RCC 7860 (cell line): ENCODE measurements at places on chromosomes 7 and 10.

GRCh38 chr7:131610007-131610406 is 53.6 kb upstream of the PODXL start:
- peak; percentile 66 for DNase-seq

DNA sequence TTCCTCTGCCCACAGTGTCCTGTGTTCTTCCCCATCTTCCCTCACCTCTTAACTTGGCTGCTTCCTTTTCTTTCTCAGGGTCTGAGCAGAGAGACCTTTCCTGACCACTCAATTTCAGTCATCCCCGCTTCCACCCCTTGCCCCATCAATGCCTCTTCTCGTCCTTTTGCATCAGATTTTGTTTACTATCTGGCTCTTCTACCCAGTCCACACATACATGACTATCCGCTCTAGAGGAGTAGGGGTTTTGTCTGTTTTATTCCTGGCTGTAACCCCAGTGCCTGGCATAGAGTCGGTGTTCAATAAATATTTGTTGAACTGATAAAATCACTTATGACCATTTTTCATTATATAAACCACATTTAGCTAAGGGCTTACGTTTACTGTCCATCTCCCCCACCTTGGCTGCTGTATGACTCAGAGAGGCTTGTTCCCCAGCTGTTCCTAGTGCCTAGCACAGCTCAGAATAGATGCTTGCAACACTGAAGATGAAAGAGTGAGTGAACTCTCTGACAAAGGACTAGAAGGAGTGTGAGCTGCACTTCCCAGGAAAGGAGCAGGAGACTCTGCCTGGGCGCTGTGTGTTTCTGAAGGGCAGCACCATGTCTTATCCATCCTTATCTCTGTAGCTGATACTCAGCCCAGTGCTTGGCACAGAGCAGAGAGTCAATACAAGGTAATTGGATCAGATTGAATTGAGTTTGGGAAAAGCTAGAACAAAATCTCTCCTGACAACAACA is 21.9 kb downstream of the ARID5B start:
- no peak for DNase-seq

- DNase-seq: peak; percentile 88
Measured at GRCh38 chr7:54705436-54705835, 53.6 kb downstream of the SEC61G start.

DNA sequence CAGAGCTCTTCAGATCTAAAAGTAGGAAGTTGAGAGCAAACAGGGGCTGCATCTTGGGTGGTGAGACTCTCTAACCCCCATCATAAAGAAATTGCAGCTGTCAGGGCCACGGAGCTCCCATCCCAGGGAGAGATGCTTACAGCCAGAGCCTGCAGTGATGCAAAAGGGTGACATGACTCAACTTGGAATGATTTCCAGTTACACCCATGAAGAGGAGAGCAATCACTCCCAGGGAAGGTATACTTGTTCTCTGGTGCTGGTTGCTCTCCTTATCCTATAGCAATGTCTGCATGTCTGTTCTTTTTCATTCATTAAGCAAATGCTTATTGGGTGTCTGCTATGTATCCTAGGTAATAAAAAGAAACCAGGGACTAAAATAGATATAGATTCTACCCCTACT is 228.0 kb downstream of the RAB11FIP2 start:
- no peak for DNase-seq

DNA sequence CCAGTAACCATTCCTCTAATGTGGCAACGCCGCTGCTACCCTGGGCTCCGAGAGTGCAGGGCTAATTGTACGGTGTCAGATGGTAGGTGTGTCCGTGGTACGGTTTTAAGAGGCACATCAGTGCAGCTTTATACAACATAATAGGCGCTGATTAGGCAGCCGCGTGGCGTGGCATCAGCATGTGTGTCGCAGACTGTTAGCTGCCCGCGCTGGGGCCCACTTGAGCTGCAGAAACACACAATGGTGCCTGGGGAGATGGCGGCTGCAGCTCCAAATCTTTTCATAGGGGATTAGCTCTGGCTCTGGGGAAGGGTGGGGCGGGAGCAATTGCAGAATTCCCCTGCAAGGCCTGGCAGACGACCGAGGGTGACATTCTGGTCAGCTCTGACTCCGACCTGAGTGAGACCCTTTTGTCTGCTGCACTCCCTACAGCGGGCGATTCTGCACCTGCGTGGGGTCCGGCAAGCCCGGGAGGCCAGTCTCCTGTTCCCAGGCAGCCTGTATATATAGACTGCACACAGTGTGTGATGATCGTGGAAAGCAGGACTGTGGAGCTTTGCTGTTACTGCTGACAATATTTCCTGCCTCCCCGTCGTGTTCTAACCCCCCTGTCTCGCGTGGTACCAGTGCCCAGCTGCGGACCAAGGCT is 722.7 kb upstream of the CELF2 start:
- DNase-seq: no peak

DNA sequence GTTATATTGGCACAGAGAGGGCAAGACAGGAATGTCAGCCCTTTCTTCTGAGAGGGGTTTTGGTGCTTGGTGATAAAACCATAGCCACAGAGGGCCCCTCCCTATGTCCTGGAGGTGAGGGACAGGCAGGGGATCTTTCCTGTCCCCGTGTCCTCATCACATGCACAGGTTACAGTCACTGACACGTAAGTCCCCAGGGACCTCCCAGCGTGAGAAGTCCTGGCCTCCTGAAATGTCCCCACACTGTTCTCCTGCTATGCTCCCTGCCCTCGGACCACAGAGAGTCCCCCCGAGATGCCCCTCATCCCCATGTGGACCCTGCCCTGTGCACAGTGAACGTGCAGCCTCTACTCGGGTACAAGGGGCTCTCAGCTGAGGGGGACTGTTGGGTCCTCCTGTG is 260.4 kb downstream of the ZMYND11 start:
- DNase-seq: no peak

- no peak for DNase-seq
Measured at GRCh38 chr7:50022991-50023390, 70.1 kb downstream of the ZPBP start.

- DNase-seq: no peak
Measured at GRCh38 chr7:53541475-53541874, 506.0 kb downstream of the POM121L12 start.

GRCh38 chr10:89086801-89087521 is 96.4 kb downstream of the FAS start:
- no peak for DNase-seq

DNA sequence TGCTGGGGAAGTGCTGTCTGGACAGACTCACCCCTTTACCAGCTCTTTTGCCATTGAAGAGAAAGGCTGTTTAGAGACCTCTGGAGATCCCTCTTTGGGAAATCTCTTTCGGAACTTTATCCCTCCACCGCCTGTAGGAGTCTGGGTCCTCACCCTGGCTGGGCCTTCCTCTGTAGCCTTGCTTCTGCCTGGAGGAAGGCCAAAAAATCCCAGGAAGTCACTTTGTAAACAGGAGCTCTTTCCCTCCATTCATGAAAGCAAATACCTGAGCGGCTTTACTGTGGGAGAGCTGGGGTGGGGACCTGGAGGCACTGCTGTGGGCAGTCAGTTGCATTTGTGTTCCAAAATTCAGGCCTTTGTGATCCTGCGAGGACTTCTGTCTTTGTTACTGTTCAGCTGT is 126.2 kb downstream of the KLF6 start:
- no peak for DNase-seq

- DNase-seq: no peak
Measured at GRCh38 chr10:80272793-80273522, 16.5 kb downstream of the MAT1A start.

- no peak for DNase-seq
Measured at GRCh38 chr7:158816271-158816670, 13.0 kb downstream of the ESYT2 start.

DNA sequence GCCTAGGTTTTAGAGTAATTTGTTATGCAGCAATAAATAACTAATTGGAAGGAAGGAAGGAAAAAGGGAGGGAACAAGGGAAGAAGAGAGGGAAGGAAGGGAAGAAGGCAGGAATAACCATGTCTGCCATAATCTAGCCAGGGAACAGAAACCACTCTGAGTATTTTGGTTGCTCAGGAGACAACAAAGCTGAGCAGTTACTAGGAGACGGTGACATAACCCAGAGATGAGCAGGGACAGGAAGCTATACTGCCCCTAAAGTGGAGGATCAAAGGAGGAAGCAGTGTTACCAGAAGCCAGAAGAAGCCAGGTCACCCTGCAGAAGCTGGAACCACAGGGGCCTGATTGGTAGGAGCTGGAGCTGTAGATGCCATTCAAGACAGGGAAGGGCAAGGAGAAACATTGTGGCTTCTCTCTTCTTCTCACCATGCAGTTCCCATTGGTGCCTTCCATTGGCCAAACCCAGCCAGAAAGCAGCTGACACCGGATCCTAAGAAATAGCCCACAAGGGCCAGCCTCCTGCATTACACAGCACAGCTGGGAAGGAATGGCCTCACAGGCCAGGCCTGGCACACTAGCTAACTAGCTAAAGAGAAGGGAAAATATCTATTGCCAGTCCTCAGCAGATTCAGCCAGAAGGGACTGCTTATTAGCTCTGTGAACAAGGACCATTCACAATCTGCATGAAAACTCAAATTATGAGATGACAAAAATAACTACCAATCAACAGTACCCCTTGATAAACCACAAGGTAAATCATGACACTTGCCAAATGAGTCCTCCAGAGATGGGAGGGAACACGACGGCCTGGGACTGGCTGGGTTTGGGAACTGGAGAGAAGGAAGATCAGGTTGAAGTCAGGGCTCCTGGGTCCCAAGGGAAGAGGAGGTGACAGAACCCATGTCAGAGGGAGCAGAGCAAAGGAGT is 184.5 kb upstream of the NFE2L3 start:
- no peak for DNase-seq

GRCh38 chr7:42722716-42723115 is 189.2 kb downstream of the C7orf25 start:
- DNase-seq: no peak

DNA sequence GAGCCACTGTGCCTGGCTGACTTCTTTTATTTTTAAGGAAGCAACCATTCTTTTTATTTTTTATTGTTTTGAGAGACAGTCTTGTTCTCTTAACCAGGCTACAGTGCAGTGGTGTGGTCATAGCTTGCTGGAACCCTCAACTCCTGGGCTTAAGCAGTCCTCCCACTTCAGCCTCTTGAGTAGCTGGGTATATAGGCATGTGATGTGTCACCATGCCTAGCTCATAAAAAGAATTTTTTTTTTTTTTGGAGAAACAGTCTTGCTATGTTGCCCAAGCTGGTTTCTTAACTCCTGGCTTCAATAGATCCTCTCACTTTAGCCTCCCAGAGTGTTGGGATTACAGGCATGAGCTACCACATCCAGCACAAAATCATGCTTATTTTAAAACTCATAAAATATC is 5.8 kb downstream of the MCU start:
- DNase-seq: no peak

GRCh38 chr10:72069751-72070526 is 18.4 kb downstream of the SPOCK2 start:
- DNase-seq: no peak

DNA sequence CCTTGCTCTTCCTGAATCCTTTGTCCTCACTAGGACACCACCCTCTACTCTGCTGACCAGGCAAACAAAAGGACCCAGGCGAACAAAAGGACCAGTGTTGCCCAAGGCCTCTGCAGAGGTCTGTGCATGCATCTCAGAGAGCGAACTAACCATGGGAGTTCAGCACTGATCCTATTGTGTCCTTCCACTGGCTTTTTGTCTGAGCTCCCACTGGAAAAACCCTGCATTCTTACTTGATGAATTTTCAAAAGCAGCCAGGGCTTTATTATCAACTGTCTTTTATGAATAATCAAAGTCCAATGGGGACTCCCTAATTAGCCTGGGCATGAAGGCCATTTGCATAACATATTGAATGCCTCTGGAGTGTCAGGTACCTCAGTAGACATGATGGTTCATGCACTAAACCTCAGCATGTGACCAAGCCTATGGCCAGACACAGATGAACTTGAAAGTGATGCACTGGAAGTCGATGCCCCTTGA is 140.6 kb downstream of the KCNMA1 start:
- DNase-seq: no peak

GRCh38 chr7:18262058-18262457 is 233.5 kb upstream of the HDAC9 start:
- no peak for DNase-seq

GRCh38 chr7:15403751-15404150 is 158.1 kb downstream of the AGMO start:
- no peak for DNase-seq

- no peak for DNase-seq
Measured at GRCh38 chr10:7272008-7272407, 138.8 kb downstream of the SFMBT2 start.

- no peak for DNase-seq
Measured at GRCh38 chr10:21813946-21814345, 189.6 kb downstream of the DNAJC1 start.

GRCh38 chr10:42640610-42641229 is 2.4 kb upstream of the ZNF33B start:
- DNase-seq: no peak

DNA sequence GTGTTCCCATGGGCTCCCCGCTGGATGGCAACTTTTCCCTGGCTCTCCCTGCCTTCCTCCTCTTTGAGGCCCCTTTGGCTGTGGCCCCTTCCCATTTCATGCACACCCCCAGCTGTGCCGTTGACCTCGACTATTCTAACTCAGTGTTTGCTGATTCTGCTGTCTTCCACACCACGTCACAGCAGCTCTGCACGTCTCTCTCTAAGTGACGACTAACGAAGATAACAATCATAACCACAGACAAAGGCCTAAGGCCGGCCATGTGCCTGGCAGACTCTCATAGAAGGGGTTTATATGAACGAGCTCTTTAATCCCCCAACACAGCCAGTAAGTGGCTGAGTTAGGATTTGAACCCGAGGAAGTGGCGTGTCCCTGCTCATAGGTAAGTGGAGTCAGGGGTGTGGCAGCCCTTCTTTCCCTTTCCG is 151.5 kb upstream of the SHH start:
- no peak for DNase-seq

GRCh38 chr7:73770002-73770859 is at the start of gene CLDN3:
CLDN3 (minus strand) TSS chr7:73770270; CDS start chr7:73770049, 221 bp downstream.
- peak; percentile 37 for DNase-seq

- no peak for DNase-seq
Measured at GRCh38 chr7:157738066-157738460, 401.3 kb downstream of the DNAJB6 start.

DNA sequence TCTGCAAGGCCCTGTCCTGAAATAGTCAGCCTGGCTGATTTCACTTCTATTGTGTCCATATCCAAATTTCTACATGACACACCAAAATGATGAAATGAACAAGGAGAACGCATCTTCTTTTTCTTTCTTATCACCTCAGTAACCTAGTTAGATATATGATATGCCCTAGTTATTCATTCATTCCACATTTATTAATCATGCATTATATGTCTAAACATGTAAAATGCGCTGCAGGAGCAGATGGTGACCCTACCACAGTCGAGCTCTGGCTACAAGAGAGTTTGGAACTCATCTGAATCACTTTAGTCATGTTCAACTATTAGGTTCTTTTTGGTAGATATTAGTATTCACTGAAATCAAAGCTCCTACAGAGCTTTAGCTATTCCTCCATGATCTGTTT is 31.8 kb upstream of the VPS41 start:
- no peak for DNase-seq

DNA sequence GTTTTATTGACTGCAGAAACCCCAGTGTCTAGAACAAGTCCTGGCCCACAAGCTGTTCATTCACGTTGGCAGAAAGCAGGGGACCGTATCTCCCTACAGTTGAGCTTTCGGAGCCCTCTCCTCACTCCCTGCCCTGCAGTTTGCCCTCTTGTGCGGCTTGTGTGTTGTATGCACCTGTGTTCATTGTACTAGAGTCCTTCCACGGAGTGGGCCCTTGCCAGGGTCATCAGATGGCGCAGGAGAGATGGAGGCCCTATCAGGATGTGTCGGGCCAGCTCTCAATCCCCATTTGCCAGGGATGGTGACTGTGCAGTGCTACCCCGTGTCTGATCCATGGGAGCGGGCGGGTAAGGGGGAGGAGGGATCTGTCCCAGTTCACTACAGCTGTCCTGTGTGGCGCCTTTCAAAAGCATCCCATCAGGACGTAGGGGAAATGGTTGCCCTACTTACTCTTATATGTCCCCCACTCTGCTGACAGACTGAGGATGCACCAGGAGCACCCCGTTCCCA is 77.4 kb upstream of the PRR15 start:
- no peak for DNase-seq
